ENCODE measurements at places on chromosomes 16 and 17.
A peak's percentile ranks its signal among the peaks of the same experiment; 100 is the strongest.

GRCh38 chr16:51996516-51996915 is 550.4 kb downstream of the TOX3 start:
- no peak for DNase-seq

GRCh38 chr17:34562387-34562786 is 17.0 kb upstream of the TMEM132E start:
- DNase-seq: no peak

GRCh38 chr16:79482011-79482410 is 118.5 kb downstream of the MAF start:
- no peak for DNase-seq

GRCh38 chr17:64357191-64357981 is 33.3 kb downstream of the PECAM1 start:
- DNase-seq: no peak

GRCh38 chr16:69465083-69465721 is 40.8 kb downstream of the CYB5B start:
- peak; percentile 7 for DNase-seq

DNA sequence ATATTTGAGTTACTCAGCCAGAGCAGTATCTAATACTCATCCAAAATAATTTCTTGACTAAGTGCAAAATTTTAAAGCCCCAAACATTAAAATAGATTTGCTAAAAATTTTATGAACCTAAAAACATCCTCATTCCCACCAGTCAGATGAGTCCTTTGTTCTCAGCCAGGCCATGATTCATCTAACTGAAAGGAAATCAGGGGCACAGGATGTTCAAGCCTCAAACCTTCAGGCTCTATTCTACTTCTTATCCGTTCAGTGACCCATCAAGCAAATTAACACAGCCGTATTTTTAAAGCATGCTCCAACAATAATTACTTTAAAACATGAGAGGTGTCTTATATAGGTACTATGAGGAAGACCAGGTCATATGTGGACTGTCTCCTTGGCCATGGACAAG is 176.5 kb upstream of the MON1B start:
- no peak for DNase-seq

GRCh38 chr16:75323933-75324332 is 72.5 kb upstream of the BCAR1 start:
- DNase-seq: no peak

- DNase-seq: no peak
Measured at GRCh38 chr16:66740533-66740932, 10.9 kb downstream of the DYNC1LI2 start.

DNA sequence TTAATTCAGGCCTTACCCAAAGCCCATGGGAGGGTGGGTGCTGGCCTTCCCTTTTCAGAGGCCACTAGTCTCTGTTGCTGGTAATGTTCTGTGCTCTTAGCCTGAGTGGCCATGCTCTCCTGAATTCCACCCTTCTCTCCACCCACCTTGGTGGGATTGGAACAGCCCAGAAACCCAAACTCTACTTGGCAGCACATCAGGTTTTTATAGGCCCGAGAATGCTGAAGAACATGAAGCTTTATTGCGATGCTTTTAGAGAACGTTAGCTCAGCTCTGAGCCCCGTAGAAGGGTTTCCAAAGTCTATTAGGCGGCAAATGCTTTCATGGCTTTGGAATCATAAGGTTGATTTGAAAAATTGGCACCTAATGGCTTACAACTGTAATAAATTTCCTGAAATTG is 209.3 kb downstream of the MSI2 start:
- no peak for DNase-seq

- no peak for DNase-seq
Measured at GRCh38 chr17:40533896-40534295, 31.4 kb downstream of the CCR7 start.

GRCh38 chr16:64925166-64925565 is 196.7 kb downstream of the CDH11 start:
- DNase-seq: no peak

- no peak for DNase-seq
Measured at GRCh38 chr16:65598621-65599020, 476.8 kb upstream of the CDH11 start.

DNA sequence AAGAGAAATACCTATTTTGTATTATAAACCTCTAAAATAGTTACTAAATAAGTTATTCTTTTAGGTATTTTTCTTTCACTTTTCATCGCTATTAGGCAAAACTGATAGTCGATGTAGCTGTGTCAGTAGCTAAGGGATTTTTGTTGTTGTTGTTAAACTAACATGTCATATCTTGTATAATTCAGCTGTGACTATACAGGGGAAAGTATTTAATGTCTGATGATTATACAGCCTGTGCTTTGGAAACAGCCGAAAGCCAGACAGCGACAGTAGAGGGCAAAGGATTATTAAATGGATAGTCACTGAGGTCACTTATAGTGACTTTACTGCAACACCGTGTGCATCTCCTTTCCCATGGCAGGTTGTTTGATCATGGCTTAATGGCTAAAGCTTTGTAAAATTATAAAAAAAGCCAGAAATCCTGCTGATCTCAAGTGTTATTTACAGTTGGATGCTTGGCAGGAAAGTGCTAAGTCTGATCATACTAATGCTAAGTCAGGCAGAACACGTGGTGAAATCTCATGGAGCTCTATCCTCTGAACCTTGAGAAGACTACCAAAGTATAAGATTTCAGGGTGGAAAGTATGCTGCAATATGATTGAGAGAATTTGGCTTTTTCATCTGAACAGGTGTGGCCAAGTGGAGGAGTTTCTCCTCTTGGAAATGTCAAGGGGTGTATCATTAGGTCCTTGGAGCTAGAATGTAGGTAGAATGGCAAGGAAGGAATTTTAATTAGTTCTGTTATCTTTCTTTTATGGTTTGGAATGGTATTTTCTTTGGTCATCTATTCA is 88.4 kb downstream of the FTO start:
- DNase-seq: no peak

DNA sequence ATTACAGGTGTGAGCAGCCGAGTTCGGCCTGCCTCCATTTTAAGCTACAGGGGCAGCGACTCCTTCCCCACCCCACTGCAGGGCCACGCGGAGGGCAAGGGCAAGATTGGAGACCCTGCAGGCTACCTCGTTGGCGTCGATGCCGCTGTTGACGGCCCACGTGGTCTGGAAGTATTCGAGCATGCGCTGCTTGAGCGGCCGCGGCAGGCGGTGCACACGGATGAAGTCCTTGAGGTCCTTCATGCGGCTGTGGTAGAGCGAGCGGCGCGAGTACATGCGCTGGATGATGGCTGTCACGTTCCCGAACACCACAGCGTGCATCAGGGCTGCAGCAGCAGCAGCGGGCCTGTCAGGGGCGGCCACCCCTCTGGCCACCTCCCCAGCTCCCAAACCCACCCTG is 11.6 kb downstream of the KCNH4 start:
- DNase-seq: no peak

Measured in activated gamma-delta T cell treated with Interleukin-2 at 50 U/mL for 16 hours (primary cell).